ENCODE measurements at places on chromosomes 3 and 15. TPM values are rescaled to one million over a fixed set of nuclear protein-coding genes. Genes with fewer than 3 reads are reported as not detected.

Gene ALPK3
- total RNA-seq, result 12.7 TPM

Gene ROBO2
- total RNA-seq, result 4.0 TPM

Gene GPR15
- not detected for total RNA-seq

Gene ANKUB1
- total RNA-seq, result not detected

Gene TMCO5A
- not detected for total RNA-seq

Gene A4GNT
- not detected for total RNA-seq

Gene GRM2
- total RNA-seq, result not detected

Gene APBA2
- total RNA-seq, result 2.4 TPM

Gene MCCC1
- total RNA-seq, result 92.0 TPM

Gene ABI3BP
- 130 TPM for total RNA-seq

Gene CMTM8
- 4.6 TPM for total RNA-seq

Gene HRG
- not detected for total RNA-seq

Data from subcutaneous adipose tissue (tissue), 4 donors.